ENCODE measurements at places on chromosomes 11 and 22. TPM values are rescaled to one million over a fixed set of nuclear protein-coding genes. Genes with fewer than 3 reads are reported as not detected.

- DNase-seq: no peak
Observed at GRCh38 chr11:43403357-43404231, 44.9 kb downstream of the TTC17 start.

GRCh38 chr11:14275076-14275475, 83.9 kb downstream of the RRAS2 start:
- no peak for DNase-seq

DNA sequence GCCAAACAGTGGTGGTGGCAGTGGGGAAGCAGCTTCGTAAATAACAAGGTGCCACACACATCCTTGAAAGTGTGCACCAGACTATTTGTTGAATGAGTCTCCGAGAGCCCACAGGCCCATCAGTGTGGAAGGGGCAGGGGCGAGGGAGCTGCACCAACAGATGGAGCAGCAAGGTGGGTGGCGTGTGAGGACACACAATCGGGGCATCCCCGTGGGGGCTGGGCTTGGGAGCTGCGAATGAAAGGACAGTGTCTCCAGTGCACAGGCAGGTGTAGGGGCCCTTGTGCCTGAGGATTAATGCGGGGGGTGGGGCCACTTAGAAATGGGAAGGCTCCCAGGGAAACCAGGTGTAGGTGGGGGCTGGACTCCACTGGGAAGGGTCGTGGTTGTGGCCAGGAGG, 2.8 kb downstream of the NRXN2 start:
- no peak for DNase-seq

DNA sequence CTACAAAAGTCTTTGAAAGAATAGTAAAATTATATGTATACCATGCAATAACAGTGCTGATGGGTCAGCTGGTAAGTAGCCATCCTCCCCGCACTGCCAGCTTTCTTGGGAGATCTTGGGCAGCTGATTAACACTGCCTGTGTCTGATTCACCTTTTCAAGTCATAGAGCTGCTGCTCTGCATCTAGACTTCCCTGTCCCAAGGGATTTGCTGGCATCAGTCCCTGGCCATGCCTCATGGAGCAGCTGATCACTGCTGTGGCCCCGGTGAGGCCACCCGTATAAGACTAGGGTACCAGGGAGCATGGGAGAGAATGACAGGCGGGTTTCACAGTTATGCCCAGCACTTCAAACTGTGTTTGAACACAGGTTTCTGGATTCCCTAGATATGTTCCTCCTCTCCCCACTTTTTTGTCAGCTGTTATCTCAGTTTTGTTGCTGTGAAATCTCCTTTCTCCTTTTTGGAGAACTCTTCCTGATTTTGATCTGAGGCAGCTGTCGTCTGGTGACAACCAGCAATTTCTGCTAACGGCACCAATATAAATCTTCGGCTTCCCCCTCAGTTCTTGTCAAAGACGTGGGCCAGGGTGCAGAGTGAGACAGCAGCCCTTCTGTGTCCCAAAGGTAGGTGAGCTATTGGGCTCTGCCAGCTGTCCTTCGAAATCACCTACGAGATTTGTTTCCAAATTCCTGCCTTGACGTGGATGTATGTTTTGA, 438.9 kb downstream of the NTM start:
- DNase-seq: no peak

- DNase-seq: no peak
Observed at GRCh38 chr11:95556342-95557163, 233.0 kb downstream of the FAM76B start.

GRCh38 chr11:75233754-75234172, 6.8 kb upstream of the TPBGL start:
- peak; percentile 79 for DNase-seq

DNA sequence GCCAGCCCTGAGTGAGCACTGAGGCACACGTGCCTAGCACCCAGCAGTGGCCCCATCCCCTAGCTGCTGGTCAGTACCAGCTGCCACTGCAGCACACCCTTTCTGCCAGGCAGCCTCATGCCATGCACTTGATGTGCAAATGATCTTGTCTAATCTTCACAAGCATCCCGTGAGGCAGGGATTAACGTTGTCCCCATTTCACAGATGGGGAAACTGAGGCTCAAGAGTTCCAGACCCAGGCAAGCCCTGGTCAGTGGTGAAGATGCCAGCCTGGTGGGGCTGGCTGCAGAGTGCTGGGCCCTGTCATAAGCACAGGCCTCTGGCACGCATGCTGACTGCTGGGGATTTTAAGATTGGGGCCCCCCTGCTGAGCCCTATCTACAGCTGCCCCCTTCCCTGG, 8.4 kb upstream of the CDKN1C start:
- no peak for DNase-seq

DNA sequence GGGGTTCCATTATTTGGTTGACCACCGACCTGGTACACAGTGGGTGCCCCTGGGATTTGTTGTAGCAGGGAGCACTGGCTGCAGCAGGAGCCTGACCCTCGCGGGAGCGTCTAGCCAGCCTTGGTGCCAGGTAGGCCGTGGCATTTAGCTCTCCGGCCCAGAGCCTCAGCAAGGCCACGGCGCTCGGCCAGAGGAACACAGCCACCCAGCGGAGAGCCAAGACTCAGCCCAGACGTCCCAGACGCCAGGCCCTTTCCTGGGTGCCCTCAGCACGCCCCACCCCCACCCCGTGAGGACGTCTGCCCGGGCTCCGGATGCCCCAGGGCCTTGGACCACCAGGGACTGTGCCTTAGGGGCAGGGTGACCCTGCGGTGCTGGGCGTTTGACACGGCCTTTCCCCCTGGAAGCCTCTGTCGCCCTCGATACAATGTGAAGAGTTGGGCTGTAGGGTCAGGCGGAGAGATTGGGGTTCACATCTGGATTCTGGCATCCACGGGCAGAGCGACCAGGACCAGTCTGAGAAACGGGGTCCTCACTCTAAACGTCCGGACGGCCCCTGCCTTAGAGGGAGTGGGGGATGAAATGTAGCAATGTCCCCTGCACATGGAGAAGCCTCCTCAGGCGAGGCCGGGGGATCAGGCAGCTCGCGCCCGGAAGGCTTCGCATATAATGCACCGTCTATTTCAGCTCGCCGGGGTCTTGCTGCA, 99.2 kb upstream of the FGF3 start:
- no peak for DNase-seq

- no peak for DNase-seq
Observed at GRCh38 chr22:46598737-46599424, 21.3 kb upstream of the GRAMD4 start.

GRCh38 chr11:128318856-128319474, 268.4 kb downstream of the ETS1 start:
- no peak for DNase-seq

DNA sequence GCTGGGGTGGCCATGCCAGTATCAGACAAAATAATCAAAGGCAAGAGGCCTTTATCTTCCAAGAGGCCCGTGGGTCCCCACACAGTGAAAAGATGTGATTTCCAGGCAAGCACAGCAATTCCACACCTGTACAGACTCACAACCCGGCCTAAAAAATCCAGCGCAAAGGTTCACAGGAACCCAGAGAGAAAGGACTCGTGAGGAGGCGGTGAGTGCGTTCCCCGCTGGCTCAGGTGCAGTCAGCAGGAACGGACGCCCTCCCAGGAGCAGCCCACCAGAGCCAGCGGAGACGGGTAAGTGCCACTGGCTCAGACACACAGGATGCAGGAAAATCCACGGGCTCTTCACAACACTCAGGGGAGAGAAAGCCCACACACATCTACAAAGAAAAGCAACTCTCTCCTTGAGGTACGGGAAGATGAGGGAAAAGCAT, 4.4 kb downstream of the TOLLIP start:
- no peak for DNase-seq

DNA sequence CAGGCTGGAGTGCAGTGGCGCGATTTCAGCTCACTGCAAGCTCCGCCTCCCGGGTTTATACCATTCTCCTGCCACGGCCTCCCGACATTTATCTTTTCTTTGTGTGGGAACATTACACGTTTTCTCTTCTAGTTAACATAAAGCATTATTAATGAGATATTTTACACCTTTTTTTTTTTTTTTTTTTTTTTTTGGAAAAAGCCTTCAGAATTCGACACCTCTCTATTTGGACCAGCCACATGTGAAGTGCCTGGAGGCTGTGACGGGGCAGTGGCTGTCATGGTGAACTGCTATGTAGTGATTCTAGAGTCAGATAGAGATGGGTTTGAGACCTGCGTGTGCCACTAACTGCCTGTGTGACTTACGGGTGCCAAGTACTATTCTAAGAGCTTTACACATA, 64.3 kb downstream of the SMIM38 start:
- no peak for DNase-seq

DNA sequence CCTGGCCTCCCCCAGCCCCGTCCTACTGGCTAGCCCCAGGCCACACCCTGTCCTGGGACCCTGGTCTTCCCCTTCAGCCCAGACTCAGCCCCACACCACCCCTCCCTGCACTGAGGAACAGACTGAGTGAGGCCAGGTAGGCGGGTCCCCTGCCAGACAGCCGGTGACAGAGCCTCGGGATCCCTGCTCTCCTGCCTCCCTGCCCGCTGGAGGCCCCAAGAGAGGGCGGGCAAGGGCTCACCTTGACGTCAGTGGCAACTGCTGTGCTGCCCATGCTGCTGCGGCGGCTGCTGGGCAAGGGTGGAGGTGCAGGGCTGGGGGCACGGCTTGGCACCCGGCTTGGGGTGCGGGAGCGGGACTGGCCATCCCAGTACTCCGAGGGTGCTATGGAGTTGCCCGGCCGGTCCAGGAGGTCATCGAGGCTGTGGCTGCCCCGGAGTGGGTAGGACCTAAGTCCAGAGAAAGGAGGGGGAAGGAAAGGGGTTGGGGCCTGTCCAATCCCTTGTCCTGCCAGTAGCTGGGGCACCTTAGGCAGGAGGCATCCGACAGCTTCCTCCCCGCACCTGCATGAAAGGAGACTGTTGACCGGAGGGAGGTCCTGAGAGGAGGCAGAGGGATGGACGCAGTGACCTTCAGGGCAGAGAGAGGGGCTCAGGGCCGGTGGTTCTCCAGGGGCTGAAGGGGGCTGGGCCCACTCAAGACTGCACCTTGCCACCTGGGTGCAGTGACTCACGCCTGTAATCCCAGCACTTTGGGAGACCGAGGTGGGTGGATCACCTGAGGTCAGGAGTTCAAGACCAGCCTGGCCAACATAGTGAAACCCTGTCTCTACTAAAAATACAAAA, 2.2 kb upstream of the SLC16A8 start:
- no peak for DNase-seq

GRCh38 chr11:105000167-105000566, 22.8 kb downstream of the CASP5 start:
- peak; percentile 56 for DNase-seq

Gene MUC6
- 0.08 TPM for total RNA-seq

Gene HIRA
- total RNA-seq: 65.1 TPM

Gene C11orf87
- total RNA-seq: not detected

Gene TPP1
- 40.7 TPM for total RNA-seq

Gene SNX15
- total RNA-seq: 26.5 TPM

Gene ZP1
- total RNA-seq: not detected
